ENCODE measurements at places on chromosomes 2 and 18.

DNA sequence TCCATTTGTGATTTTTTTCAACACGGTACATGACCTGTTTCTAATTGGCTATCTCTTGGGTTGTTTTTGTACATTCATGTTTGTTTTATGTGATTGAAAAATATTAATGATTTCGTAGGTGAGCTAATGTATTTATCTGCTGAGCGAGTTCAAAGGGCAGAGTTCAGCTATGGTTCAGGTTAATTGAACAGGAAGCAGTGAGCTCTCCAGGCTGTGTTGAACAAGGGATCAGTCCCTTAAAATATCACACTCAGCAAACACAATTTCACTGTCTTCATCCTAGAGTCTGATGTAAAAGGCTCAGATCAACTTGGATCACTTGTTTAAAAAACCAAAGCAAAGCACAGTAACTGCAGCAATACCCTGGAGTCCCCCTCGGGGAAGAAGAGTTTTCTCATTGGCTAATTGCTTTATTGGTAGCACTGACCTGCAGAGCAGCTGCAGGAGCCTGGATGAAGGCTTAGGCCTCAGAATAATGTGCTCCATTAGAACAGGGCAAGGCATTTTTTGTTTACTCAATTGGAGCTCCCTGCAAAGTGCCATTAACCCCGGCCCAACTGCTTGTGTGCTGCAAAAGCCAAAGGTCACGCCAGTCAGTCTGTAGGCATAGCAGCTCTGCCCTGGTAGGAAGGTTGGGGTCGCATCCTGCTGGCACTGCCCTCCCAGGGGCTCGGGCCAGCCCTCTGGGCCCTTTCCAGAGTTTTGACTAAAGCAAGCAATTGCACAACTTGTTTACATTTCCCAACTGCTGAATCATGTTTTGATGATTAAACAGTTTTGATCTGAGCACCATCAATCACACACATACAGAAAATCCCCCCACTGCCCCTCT, 10.5 kb downstream of the ONECUT2 start:
- DNase-seq = no peak

DNA sequence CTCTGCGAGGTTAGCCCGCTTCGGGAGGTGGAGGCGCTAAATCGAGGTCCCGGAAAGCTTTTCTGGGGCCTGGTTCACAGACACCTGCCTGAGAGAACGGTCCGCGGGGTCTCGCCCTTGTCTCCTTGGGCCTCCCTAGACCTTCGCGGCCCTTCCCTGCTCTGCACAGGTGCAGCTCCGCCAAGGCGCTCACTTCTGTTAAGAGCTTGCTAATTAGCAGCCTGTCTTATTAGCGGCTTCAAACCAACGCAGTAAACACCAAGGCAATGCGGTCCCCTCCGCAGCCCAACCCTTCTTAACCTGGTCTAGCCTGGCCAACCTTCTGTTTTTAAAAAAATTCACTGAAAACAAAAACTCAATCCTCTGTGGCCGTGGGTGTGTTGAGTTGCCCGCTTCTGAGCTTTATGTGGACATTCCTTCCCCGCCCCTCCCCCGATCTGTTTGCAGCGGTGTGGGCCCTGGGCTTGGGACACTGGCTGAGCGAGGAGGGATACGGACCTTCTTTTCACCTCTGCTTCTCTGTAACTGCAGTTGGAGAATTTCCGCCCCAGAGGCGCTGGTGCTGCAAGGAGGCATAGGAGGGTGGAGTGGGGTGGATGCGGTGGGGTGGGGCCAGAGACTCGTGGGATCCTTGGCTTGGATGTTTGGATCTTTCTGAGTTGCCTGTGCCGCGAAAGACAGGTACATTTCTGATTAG, 3.4 kb upstream of the HOXD4 start:
- DNase-seq = no peak

- peak; percentile 71 for DNase-seq
Measured at GRCh38 chr2:238286987-238287736, 1.2 kb downstream of the PER2 start.

- no peak for DNase-seq
Measured at GRCh38 chr2:121333834-121334558, 49.0 kb upstream of the TFCP2L1 start.

GRCh38 chr2:64143169-64144056, 807 bp downstream of the PELI1 start:
- DNase-seq = peak; percentile 62

- DNase-seq = no peak
Measured at GRCh38 chr2:99988599-99988998, 153.8 kb downstream of the AFF3 start.

- DNase-seq = no peak
Measured at GRCh38 chr18:53997064-53997463, 227.4 kb downstream of the MBD2 start.

DNA sequence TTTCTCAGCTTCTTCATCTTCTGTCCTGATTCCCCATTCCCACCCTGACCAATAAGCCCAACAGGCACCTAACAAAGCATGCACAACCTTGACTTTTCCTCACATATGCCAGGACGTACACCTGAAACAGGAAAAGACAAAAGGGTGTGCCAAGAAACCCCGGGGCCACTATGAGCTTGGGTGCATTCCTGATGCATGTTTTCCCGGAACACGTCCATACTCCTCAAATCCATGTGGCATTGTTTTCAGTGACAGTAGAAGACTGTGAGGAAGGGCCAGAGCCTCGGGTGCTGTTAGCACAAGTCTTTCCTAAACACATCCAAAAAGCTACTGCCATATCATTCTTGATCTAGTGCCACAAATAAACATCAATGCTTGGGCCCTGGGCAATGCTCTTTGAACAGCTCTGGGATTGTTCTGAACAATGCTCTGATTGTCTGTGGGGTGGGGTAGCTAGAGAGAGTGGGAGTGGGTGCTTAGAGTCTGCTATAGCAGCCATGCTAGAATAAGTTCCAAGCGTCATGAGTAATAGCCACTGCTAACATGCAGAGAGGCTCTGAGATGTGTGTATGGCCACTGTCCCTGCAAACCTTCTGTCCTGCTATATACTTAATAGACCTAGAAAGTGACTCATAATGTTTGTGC, 181.7 kb upstream of the CRIM1 start:
- no peak for DNase-seq

DNA sequence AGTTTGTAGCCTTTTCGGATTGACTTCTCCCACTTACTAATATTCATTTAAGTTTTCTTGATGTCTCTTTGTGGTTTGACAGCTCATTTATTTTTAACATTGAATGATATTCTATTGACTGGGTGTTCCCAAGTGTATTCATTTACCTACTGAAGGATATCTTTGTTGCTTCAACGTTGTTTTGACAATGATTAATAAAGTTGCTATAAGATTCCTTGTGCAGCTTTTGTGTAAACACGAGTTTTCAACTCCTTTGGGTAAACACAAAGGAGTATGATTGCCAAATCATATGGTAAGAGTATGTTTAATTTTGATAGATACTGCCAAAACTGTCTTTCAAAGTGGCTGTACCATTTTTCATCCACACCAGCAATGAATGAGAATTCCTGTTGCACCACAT, 1200.9 kb downstream of the DSC3 start:
- no peak for DNase-seq

- no peak for DNase-seq
Measured at GRCh38 chr2:198659096-198659870, 798.5 kb downstream of the SATB2 start.

DNA sequence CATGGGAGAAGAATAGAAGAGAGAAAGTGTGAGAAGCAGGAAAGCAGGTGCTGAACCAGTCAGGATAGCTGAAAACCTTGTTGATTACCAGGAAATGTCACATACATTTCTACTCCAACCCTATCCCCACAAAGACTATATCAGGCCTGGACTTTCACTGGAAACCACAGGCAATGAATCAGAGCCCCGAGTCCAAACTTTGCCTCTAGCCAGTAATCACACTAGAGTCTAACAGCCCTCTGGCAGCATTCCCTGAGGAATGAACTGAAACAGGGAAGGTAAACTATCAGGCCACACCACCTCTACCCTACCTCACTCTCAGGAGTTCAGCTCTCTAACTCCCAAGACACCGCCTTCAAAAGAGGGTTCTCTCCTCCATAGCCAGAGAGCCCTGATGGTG, 18.7 kb upstream of the IHH start:
- DNase-seq = no peak

GRCh38 chr2:233211548-233211895, 40.0 kb upstream of the ATG16L1 start:
- no peak for DNase-seq

DNA sequence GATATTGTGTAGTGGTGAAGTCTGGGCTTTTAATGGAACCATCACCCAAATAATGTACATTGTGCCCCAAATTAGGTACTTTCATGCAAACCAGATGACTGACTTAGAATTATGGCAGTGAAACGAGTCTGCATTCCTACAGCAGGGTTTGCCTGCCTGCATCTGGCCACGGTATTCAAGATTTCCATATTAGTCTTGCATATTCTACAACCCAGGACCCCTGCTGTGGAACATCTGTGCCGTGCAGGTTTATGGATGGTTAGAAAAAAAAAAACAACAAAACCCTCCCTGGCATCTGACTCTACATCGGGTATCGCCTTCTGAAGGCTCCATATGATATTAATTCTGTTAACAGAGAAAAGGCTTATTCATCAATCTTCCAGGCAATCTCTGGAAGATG, 394.8 kb downstream of the DCDC2C start:
- no peak for DNase-seq

DNA sequence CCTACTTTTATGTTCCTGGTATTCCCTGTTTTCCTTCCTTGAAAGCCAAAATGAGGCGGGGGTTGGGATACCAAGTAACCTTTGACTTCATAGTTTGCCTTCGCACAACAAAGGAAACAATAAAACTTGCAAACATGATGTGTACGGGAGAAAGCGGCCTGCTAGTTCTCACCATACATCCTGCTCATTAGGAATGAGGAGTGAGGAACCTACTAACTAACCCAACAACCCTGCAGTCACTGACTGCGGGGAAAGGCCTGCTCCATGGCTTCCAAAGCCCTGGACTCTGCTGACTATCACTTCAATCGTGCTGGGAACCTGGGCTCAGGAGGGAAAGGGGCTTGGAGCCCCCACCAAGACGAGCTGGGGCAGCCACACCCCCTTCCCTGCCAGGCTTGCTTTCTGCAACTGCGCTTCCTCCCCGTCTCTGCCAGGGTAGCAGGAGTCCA, 24.2 kb downstream of the RPL31 start:
- no peak for DNase-seq

- DNase-seq = no peak
Measured at GRCh38 chr2:37570773-37571586, 100.5 kb downstream of the CDC42EP3 start.

- no peak for DNase-seq
Measured at GRCh38 chr18:6088432-6088831, 193.1 kb upstream of the TMEM200C start.

DNA sequence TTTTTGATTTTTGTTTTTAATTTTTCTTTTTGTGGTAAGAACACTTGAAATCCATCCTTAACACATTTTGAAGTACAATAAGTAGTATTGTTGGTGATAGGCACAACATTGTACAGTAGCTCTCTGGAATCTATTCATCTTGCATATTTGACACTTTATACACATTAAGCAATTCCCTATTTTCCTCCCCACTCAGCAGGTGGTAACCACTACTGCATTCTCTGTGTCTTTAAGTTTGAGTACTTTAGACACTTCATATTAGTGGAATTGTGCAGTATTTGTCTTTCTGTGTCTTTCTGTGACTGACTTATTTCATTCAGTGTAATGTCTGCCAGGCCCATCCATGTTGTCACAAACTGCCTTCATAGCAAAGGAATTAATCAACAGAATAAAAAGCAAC, 471.7 kb upstream of the CDH20 start:
- DNase-seq = no peak

GRCh38 chr2:173524256-173524955, 169.7 kb downstream of the CDCA7 start:
- no peak for DNase-seq

- DNase-seq = no peak
Measured at GRCh38 chr2:158586491-158586890, 129.7 kb downstream of the PKP4 start.

DNA sequence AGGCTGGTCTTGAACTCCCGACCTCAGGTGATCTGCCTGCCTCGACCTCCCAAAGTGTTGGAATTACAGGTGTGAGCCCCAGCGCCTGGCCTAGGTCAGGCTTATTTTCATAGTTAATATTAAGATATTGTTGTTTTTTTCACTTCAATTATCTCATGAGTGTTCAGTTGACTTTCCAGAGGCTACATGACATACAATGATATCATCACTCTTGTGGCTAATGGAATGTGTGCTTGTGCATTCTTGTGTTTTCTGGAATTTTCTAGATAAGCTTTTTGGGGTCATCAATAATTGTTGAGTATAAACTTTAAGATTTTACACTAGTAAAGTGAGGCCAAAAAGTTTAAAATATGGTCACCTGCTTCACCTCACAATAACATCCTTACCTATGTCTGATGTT, 180.9 kb downstream of the FIGN start:
- no peak for DNase-seq

DNA sequence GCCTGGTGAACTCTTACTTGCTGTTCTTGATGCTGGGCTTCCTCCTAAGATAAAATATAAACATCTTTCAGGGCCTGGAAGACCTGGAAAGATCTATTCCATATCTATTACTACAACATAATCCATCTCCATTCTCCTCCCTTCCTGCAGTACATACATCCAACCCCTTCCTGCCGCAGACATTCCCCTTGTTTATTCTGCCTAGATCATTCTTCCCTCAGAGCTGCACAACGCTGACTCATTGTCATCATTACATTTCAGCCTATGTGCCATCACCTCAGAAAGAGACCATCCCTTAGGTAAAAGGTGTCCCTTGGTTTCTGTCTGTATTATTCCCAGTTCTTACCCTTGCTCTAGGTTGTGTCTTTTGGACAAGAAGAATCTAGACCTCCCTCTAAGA, 2.5 kb upstream of the CDH7 start:
- DNase-seq = no peak

DNA sequence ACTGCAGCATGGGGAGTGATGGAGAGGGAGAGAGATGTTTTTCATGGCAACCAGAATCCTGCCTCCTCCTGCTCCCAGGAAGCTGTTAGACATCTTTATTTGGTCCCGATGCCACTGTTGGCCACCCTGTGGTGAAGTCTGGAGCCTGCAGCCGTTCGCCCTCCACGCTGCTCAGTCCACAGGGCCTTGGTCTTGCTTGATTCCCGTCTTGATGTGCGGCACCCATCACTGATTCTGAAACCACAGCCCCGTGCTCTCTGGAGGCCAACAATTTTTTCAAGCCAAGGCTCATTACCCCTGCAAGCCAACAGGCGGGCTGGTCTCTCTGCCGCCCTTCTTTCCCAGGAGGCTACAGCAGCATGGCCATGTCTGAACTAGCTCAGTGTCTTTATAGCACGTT, 24.5 kb downstream of the SIGLEC15 start:
- DNase-seq = no peak

All from putamen (tissue), 1 donor.